Hepatic stellate cell (primary cell): ENCODE measurements at places on chromosomes 5 and 9.

DNA sequence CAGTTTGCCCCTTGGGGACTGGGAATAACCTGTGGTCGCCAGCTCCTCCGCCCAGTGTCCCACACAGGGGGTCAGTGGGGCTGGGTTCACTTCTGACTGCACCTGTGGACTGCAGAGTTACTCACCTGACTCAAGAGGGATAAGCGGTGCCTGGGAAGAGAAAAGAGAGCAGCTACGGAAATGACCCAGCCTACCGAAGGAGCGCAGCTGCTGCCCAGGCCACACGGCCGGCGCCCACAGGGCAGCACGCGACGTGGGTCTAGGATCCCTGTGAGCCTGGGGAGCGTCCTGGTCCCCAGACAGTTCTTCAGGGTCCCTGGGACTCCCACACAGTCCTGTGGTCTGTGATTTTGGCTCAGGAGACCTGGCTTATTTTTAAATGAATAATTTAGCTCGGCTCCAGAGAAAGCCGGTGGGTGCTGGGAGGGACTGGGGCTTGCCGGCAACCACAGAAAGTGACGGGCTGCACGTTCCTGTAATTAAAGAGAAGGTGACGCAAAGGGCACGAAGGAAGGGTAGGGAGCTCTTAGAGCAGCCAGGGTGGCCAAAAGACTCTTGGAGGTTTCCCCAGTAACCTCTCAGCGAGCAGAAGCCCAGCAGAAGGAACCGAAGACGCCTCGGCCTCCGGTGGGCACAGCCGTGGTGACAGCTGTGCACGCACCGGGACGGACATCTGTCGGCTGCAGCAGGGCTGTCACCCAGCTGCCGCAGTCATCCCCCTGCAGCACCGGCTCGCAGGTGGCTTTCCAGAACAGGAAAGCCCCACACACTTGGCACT lies 97.5 kb upstream of the FCN2 start:
- DNase-seq, result no peak

DNA sequence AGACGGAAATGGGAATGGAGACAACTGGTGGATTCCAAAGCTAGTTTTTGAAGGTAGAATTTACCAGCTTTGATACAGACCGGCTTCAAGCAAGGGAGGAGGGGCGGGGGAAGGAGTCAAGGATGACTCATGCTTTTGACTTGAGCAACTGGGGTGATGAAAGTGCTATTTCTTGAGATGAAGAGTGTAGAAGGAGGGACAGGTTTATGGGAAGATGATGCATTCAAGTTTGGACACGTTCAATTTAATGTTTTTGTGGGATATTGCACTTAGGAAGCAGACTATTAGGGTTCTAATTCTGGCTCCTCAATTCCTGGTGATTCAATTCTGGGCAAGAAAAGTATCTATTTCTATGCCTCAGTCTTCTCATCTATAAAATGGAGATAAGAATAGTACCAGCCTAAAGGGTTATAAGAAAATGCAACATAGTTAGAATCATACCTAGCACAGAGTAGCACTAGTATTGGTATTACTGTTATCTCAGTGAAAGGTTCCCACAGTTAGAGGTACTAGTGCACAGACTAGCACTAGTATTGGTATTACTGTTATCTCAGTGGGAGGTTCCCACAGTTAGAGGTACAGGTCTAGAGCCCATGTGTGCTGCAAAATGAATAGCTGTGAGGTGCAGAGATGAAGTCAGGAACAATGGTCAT lies 4.6 kb downstream of the NIPAL4 start:
- DNase-seq, result peak; percentile 71

- no peak for DNase-seq
Measured at GRCh38 chr5:22242532-22242931, 610.6 kb downstream of the CDH12 start.

GRCh38 chr5:148471379-148471778 lies 87.6 kb downstream of the FBXO38 start:
- peak; percentile 5 for DNase-seq

GRCh38 chr9:137880160-137880975 lies 2.8 kb downstream of the CACNA1B start:
- DNase-seq, result no peak

DNA sequence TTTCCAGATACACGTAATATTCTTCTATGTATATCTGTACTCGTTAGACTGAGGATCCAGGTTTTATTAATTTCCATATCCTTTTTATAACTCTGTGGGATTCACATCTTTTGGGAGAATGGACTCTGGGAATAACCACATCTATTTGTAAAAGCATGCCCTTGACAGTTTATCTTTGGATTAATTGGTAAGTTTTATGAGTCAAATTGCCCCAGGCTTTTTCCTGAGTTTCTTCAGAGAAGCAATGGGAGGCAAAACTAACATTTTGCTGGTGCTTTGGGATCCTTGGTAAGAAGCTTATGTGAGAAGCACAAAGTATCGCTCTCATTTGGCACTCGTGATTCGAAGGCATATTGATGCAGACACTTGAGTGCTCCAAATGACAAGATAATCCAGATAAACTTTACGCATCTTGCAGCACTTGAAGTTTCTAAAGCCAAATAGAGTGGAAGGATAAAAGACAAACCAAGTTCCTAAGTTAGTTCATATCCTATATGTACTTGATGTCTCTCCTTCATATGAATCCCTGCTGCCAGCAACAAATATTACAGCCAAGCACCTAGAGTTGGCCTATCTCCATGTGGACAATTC lies 324.7 kb downstream of the TLE4 start:
- DNase-seq, result no peak

DNA sequence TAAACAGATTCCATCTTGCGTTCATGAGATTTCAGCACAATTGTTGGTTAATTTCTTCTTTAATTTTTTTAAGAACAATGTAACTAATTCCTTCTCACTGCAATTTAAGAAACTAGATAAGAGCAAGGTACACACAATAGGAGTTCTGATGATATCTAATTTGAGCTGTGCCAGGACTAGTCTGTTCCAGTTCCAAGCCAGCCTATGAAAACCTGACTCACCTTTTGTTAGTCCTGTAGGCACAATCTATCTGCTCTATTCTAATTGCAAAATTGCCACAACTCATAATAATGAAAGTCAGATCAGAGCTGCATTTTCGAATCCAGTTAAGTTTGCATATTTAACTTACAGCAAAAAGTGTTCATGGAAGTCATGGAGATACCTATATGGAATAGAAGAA lies 494.1 kb upstream of the TUSC1 start:
- DNase-seq, result no peak

GRCh38 chr9:120736881-120737280 lies 22.6 kb upstream of the MEGF9 start:
- no peak for DNase-seq

DNA sequence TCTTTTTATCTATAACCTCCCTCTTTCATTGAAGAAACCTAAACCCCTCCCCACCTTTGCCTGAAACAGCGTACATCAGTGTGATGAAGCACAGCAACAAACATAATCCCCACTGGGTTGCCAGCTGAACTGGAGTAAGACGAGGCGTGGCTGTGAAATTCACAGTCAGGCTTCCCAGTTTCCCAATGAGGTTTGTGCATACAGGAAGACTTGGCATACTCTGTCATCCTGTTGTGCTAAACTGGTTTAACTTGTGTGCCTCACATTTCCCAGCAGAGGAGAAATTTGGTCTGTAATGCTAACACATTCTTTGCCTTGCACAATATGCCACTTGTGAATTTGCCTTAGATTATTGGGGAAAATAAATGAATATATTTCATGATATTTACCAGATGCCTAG lies 121.5 kb downstream of the SV2C start:
- DNase-seq, result no peak

- no peak for DNase-seq
Measured at GRCh38 chr9:137298401-137299202, 3.5 kb downstream of the NRARP start.

DNA sequence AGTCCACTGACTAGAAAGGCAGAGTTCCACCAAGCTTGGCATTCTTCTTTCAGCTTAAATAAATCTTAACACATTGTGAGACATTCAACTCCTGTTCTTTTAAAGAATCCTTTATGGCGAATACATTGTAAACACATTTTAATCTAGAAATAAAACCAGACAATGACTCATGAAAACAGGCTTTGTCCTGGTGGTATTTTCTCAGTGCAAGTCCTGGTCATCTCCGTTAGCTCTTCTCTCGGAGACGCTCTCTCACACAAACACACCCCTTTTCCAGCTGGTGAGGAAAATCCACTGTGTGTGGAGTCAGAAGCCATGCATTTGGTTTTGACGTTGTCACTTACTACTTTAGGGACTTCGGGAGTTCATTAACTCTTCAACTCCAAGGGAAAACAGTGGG lies 140.4 kb downstream of the AUH start:
- no peak for DNase-seq

DNA sequence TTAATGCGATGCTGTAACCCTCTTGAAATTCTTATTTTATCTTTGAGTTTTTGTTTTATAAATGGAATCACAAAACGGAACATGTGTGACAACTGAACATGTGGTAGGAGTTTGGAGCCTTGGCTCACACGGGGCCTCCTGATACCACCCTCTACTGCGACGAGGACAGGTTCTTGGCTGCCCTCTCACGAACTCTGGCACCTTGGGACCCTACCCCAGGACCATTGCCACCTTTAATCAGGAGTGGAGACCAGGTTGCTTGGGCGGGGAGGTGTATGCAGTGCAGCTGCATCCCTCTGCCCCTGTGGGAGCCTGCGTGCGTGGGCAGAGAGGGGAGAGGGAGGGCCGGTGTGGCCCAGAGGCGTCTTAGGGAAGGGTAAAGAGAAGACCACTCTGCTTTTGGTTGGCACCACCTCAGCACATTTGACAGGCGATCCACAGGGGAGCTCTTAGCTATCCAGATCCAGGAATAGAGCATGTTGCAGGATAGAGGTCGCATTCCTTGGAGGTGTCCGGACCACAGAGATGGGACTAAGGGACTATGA lies 753.9 kb upstream of the PTPRD start:
- DNase-seq, result no peak
